NCI-H69 (cell line): ENCODE measurements at places on chromosomes 5 and 9.

- DNase-seq: no peak
Measured at GRCh38 chr9:72509635-72510034, 11.8 kb upstream of the TMC1 start.

DNA sequence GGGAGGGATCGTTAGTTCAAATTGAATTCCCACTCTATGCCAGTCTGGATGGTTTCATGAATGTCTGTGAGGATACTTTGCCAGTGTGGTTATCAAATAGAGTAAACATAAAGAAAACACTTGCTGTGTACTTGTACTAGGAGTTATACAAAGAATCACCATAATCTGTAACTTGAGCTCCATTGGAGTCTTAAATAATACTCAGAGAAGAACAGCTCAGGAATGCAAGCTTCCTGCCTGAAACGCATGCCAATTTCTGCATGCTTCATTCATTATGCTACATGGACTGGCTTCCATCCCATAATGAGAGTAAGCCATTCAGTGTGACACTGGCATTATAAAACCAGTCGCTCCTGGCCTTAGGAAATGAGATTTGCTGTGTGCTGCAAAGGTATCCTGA is 351.4 kb downstream of the SEMA5A start:
- no peak for DNase-seq

GRCh38 chr5:132259069-132259851 is 1.8 kb downstream of the PDLIM4 start:
- DNase-seq: peak; percentile 53

DNA sequence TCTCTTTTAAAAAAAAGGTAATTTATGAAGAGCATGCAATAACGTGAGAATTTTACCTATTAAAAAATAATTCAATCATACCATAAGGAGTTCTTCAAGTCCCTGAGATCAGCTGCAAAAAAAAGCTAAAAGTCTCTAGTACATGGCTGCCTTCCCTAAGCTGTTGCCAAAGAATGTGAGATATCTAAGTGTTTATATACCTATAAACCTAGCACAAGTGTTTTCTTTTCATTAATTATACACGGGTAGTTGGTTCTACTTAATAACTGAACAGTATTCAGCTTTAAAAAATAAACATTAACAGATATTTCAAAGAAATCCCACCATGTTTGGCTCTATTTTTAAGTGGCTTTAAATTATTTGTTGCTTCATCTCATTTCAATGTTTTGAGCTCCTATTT is 25.9 kb downstream of the FNBP1 start:
- no peak for DNase-seq

GRCh38 chr5:106121972-106122605 is 1548.6 kb downstream of the EFNA5 start:
- peak; percentile 51 for DNase-seq

- peak; percentile 26 for DNase-seq
Measured at GRCh38 chr9:98410185-98410697, 154.8 kb upstream of the TBC1D2 start.
